Fibroblast of the conjunctiva (primary cell): ENCODE measurements at places on chromosomes 5 and 9.

DNA sequence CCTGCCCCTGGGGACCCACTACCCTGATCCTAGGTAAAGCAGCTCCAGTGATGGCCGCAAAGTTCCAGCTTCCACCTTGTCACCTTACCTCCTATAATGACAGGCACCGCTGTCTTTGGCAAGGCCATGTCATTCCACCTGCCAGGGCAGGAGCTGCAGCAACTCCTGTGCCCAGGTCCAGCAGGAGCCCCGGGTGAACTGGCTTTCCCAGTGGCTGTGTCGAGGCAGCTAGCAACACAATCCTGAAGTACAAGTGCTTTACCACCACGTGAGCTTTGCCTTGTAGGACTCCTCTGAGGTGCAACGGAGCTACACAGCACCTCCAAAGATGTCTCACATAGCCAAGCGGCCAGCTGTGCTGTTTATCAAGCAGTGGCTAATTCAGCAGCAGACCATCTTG, 20.7 kb upstream of the MGAT1 start:
- DNase-seq = no peak

DNA sequence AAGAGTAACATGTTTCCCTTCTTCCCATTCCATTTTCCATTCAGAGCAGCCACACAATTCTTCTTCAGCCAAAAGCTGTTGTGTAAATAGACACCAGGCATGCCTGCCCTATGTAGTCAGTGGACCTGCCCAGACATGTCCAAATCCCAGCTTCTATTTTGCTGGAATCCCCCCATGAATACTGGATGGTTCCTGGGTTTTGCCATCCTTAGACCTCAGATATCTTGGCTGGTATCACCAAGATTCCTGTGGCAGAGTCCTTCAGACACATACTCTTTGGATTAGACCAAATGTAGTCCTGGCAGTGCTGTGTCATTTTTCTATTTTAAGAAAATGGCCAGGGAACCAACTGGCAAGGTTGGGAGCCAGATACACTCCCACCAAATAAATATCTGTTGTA, 10.3 kb downstream of the FST start:
- no peak for DNase-seq

DNA sequence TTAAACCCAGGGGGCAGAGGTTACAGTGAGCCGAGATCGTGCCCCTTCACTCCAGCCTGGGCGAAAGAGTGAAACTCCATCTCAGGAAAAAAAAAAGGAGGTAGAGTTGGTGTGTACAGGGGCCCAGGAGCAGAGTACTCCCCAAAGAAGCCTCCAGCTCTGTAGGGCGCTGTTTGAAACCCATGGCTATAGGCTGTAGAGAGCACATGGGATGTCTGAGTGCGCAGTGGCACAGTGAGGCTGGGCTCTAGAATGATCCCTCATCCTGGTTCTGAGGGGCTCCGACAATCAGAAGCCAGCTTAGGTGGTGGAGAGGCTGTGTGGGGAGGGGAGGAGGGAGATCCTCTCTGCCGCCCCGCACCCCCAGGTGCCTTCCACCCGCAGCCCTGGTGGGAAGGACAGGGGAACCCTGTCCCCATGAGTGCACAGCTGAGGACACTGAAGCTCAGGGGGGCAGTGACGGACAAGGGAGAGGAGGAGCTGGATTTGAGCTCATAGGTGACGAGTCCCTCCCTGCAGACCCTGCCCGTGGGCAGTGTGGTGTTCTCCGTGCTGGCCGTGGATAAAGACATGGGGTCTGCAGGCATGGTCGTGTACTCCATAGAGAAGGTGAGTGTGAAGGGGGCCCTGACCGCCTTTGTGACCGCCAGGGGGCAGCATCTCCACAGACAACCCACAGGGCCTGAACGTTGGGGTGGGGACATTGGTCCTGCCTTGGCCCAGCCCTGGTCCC, 24.6 kb downstream of the CDHR2 start:
- no peak for DNase-seq

- DNase-seq = no peak
Observed at GRCh38 chr9:74653410-74654080, 156.4 kb downstream of the RORB start.

DNA sequence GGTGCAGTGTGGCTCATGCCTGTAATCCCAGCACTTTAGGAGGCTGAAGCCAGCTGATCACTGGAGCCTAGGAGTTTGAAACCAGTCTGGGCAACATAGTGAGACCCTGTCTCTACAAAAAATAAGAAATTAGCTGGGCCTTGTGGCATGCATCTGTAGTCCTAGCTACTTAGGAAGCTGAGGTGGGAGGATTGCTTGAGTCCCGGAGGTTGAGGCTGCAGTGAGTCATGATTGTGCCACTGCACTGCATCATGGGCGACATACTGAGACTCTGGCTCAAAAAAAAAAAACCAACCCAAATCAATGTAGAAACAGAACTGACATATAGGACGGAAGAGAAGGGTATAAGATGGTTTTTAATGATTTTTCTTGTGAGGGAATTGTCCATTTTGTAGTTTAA, 27.7 kb downstream of the G3BP1 start:
- DNase-seq = no peak

- DNase-seq = no peak
Observed at GRCh38 chr9:78393340-78393739, 96.4 kb downstream of the PSAT1 start.

GRCh38 chr5:135488727-135489465, 36.7 kb upstream of the TIFAB start:
- DNase-seq = peak; percentile 49

DNA sequence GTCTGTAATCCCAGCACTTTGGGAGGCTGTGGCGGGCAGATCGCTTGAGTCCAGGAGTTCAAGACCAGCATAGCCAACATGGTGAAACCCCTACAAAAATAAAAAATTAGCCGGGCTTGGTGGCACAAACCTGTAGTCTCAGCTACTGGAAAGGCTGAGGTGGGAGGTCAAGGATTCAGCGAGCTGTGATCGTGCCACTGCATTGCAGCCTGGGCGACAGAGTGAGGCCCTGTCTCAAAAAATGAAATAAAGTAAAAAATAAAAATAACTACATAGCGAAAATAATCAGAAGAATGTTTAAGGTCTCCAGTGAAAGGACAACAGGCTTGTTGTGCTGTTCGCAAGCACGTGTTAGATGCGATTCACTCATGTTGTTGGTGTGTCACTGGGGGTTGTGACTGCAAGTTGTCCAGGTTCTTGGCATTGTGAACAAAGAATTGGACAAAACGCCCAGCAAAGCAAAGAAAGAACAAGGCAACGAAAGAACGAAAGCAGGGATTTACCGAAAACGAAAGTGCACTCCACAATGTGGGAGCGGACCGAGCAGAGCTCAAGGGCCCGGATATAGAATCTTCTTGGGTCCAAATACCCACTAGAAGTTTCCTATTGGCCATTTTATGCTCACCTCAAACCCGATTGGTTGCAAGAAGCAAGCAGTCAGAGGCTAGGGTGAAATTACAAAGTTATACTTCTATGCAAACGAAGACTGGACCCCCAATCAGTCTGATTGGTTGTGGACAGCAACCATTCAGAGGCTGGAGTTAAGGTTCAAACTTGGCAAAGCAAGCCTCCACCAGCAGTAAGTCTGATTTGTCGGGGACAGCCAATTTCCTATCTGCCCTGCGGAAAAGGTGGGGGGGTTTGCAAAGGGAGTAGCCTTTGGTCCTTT, 844 bp upstream of the MCCC2 start:
- no peak for DNase-seq

GRCh38 chr5:143290125-143290524, 113.4 kb downstream of the NR3C1 start:
- no peak for DNase-seq

GRCh38 chr5:9888501-9888901, 258.4 kb upstream of the TAS2R1 start:
- DNase-seq = peak; percentile 24

GRCh38 chr9:131704141-131704983, 35.5 kb downstream of the RAPGEF1 start:
- DNase-seq = no peak
